NCI-H1105 (cell line): ENCODE measurements at places on chromosomes 12 and 14.

DNA sequence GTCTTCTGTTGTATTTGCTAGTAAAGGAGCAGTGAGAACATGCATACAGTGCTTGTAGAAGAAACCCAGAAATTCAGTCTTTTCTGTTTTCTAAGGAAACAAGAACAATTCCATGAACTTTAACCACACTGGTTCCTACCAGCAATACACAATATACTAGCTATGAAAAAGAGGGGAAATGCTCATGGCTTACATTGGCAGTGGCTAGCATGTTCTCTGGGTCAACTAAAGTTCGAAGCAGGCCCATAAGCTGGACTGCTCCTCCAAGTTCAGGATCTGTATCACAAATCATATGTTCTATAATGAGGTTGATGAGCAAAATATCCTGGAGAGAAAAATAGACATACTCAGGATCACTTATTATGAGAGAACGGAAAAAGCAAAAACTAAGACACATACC lies 37.1 kb downstream of the PPP4R3A start:
- DNase-seq: no peak

GRCh38 chr12:71158361-71158882 lies 623 bp upstream of the TSPAN8 start:
- DNase-seq: peak; percentile 79

DNA sequence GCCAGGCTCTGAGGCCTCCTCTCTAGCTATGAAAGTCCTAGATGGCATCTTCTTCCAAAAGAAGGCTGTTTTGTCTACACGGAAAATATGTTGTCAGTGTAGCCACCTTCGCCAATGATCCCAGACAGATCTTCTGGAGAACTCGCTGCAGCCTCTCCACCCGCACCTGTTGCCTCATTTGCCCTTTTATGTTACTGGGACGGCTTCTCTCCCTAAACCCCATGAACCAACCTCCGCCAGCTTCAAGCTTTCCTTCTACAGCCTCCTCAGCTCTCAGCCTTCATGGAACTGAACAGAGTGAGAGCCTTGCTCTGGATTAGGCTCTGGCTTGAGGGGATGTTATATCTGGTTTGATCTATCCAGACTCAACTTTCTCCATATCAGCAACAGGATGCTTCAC lies 10.8 kb downstream of the P2RX2 start:
- DNase-seq: no peak

DNA sequence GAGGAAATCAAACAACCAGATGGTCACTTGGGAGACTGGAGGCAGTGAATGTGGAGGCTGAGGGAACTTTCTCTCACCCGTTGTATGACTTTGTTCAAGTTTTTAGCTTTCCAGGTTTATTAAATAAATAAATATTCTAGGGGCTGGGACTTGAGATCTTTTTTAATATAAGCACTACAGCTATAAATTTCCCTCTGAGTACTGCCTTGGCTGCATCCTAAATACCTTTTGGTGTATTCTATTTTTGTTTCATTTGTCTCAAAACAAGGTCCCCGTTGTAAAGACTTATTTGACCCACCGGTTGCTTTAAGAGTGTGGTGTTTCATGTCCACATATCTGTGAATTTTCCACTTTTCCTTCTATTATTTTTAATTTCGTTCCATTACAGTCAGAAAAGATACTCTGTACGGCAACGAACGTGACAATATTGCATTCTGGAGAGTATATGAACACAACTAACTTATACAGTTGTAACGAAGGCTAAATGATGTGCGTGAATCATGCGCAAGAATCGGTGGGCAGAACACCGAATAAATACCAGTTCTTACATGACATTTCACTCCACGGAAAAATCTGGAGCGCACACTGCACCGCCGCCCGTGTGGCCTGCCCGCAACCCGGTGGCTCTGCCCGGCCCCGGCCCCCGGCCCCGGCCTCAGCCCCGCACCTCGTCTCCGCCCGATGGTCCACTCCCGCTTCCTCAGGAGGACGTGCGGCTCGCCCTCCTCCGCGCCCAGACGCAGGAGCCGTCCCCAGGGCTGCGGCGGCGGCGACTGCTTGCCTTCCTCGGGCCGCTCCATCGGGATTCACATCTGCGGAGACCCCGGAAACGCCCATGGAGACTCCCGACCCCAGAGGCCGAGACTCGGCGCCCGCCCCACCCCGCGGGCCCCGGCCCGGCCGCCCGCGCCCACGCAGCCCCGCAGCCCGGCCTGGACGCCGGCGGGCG lies 602 bp downstream of the CHFR start:
- no peak for DNase-seq

DNA sequence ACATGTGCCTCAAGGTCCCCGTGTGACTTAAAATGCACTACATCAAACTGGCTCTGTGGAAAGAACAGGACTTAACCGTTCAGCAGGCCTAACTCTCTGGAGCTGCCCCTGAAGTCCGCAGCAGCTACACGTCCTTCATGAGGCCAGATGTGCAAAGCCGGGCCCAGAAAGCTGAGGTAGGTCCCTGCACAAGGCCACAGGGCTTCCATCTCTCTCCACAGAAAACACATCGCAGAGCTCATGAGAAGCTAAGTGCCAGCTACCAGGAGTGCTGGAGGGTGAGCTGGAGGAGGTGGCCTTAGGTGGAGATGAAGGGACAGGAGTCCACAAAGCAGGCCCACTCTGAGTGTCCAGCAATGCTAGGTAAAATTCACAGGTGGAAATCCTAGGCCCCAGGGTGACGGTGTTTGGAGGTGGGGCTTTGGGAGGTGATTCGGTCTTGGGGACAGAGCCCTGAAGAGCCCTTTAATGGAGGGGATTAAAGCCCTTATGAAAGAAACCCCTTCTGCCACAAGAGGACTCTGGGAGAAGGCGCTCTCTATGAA lies 52.4 kb downstream of the VCPKMT start:
- no peak for DNase-seq

GRCh38 chr12:7832059-7832696 lies 40.5 kb downstream of the SLC2A14 start:
- no peak for DNase-seq

DNA sequence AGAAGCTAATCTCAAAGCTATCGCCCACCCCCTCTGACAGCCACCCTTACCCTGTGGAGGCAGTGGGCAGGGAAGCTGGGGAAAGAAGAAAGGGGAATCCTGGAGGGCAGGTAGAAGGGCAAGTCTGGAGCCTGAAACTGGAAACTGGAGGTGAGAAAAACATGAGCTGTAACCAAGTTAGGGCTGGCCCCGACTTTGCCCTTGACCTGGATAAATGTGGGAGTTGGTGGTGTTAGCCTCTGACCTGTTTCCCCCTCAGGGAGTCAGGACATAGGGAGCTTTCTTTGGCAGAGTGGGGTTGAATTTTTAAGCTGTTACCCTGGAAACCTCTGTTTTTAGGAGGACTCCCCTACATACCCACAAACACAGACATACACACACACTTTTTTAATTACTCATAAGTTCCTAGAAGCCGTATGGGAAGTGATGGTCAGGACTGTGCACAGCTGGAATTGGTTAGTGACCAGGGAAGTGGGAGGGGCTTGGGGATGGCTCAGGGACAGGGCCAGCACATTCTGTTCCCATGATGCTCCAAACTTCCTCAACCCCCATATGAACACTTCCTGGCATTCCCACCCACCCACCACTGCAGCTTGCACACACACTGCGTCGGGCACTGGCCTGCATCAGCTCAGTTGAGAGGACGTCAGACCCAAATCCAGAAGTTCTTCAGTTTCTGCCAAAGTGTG lies 5.0 kb upstream of the MMP19 start:
- DNase-seq: no peak

GRCh38 chr12:100437038-100437841 lies 36.4 kb upstream of the NR1H4 start:
- DNase-seq: no peak

- DNase-seq: no peak
These were observed 376.5 kb downstream of the C12orf75 start for GRCh38 chr12:105706973-105707334.

- no peak for DNase-seq
These were observed 50.1 kb downstream of the CD9 start for GRCh38 chr12:6250343-6250742.

DNA sequence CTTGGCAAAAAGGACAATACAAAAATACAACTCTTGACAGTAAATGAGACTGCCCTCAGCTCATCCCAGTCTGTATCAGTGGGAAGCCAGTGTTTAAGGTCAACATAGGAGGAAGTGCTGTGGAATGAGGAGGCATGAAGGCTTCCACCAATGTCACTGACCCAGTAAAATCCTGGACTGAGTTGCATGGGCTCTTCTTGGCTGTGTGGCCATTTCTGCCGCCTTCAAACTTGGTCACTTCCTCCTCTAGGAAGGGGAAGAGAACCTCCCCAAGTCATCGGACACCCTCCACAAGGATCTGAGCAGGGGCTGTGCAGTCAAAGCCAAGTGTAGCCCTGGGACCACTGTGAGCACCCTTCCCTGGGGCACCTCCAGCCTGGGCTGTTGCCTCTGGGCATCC lies 11.9 kb downstream of the GPR68 start:
- DNase-seq: no peak

DNA sequence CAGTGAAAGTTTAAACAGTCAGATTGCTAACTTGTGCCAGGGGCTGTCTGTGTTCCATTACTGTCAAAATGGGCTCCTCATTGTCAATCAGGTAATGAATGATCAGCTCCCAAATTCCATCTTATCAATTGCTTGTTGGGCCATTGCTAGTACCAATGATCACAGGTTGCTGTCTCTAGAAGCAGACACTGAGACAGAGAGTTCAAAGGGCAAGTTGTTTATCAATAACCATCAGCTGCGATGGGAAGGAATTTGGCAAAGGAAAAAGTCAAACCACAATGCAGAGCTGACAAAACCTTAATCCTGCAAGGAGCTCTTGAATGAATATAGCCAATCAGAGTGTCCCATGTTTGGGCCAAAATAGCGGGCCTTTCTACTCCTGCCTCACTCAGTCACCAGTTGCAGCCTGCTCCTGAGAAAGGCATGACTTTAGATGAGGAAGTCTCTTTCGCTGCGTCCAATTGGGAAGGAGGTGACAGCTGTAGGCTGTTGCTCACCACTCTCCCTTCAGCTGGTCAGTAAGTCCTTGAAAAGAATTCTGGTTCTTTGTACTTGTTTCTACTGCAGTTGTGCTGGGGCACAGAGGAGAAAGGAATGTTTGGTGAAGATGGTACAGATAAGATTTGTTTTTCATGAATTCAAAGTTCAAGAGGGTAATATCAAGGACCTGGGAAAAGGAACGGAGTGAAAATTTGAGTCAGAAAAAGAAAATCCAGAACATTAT lies 179.2 kb upstream of the PDE3A start:
- no peak for DNase-seq

DNA sequence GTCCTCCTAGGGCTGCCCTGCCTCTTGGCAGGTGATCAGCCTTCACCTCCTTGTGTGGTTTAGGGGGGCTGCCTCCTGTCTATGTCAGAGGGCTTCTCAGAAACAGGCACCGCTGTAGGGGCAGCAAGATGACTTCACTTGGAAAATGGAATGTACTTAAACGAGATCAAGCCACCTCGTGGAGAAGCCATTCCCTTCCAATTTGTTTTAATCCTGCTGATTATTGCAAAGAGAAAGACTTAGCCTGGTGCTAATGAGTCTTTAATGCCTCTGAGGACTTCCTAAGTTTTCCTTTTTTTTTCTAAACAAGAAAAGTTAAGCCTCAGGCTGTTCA lies 62.3 kb upstream of the RFLNA start:
- no peak for DNase-seq

GRCh38 chr12:6570264-6570887 lies 2.3 kb upstream of the NOP2 start:
- DNase-seq: peak; percentile 46

GRCh38 chr12:106234449-106234848 lies 13.4 kb downstream of the CKAP4 start:
- no peak for DNase-seq

GRCh38 chr12:14256121-14256520 lies 109.4 kb upstream of the ATF7IP start:
- no peak for DNase-seq

DNA sequence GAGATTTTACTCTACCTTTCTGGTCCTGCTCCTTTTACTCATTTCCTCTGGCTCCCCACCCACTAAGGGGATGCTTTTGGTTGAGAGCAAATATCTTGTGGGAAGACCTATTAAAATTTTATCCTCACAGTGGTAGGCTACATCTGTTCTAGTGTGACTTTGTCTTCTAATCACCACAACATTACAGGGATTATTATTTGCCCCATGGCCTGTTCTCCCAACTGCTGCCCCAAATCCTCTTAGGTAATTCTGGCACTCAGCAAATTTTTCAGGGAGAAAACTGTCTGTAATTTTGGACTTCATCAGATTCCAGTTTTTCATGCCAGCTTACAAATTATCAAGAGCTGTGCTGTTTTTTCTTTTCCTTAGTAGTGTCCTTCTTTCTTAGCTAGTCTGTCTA lies 172.3 kb downstream of the GPHN start:
- DNase-seq: no peak

DNA sequence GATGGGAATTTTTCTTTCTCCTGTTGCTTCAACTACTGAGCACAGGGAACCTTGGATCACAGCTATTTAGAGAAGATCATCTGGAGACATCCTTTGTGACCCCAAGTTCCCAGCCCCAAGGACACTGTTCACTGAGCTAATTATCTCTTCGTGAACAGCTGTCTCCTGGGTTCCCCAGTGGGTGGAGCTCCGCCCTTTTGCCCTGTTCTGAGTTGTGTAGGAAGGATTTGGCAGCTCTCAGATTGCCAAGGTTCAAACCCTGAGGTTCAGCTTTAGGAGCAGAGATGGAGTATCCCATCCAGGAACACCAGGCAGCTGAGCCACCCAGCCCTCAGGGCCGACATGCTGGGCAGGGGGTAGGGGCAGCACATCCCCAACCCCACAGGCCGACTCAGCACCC lies 32.0 kb downstream of the NGB start:
- no peak for DNase-seq

GRCh38 chr12:69415471-69416275 lies 54.5 kb upstream of the FRS2 start:
- DNase-seq: no peak

GRCh38 chr12:62684570-62685295 lies 218.1 kb downstream of the MON2 start:
- DNase-seq: no peak

- no peak for DNase-seq
These were observed 52.1 kb downstream of the TBC1D30 start for GRCh38 chr12:64876388-64877071.

GRCh38 chr14:100290607-100291304 lies 15.5 kb downstream of the SLC25A29 start:
- no peak for DNase-seq

DNA sequence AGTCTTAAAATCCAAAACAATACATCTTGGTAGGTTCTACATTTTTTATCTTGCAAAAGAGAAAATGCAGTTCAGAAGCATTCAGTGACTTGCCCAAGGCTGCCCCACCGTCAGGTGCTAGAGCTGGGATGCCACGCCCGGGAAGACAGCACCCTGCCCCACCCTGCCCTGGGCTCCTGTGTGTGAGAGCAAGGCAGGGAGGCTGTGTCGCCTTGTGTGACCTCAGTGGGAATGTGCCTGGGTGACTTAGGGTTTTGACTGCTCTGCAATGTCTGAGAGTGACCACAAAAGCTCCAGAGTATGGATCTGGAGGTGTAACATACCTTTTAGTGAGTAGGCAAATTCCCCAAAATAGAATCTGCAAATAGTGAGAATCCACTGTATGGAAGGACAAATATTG lies 60.0 kb downstream of the AACS start:
- DNase-seq: no peak

GRCh38 chr12:4320497-4320852 lies 538 bp upstream of the TIGAR start:
- peak; percentile 46 for DNase-seq
